Stimulated activated CD4-positive, alpha-beta T cell treated with anti-CD3 and anti-CD28 coated beads, Interleukin-15, amount 100 ng/mL, for 48 hours (primary cell): ENCODE measurements at places on chromosomes 16 and 17.

DNA sequence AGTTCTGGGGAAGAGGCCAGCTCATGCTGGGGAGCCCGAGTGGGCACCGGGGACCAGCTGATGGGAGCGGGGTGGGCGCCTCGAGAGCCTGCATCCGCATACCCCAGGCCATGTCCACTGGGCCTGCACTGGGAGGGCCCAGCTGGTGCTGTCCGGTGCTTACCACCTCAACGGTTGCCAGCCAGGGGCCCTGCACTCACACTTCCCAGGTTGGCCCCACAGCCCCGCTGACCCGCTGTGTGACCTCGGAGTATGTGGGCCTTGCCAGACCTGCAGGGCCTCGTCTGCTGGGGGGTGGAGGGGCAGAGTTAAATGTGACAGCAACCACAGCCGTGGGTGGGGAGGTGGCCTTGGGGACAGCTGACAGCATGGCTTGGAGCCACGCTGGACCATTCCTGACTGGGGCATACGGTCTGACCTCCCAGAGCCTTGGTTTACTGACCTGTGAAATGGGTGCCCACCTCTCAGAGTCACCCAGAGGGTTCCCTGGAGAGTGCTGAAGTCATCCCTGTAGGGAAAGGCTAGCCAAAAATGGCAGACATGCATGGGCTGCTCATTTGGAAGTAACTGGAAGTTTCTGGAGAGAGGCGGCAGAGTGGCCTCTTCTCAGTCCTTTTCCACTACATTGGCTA lies 5.4 kb upstream of the GAA start:
- no peak for DNase-seq

DNA sequence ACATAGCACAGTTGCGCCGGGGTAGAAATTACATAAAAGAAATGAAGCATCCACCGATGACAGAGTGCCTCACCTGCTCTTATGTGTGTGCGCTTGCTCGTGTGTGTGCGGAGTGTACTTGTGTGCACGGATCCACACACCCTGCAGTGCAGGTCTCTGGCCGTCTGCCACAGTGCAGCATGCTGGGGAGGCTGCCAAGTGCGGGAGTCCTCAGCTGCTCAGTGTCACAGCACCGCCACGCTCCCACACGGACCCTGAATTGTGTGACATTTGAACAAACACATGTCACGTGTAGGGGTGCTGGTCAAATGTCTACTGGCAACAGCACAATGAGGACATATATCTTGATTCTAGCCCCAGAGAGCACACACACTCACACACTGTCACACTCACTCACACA lies 243.0 kb upstream of the MYOCD start:
- no peak for DNase-seq

DNA sequence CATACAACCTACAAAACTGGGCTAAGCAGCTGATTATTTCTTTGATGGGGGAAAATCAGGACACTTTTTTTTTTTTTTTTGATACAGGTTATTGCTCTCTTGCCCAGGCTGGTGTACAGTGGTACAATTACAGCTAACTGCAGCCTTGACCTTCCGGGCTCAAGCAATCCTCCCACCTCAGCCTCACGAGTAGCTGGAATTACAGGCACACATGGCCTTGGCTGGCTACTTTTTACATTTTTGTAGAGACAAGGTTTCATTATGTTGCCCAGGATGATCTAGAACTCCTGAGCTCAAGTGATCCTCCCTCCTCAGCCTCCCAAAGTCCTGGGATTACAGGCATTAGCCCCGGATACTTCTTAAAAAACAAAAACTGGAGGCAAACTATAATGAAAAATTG lies 20.6 kb upstream of the TMEM97 start:
- DNase-seq: no peak

- DNase-seq: no peak
Observed at GRCh38 chr16:69490707-69491324, 66.4 kb downstream of the CYB5B start.

- no peak for DNase-seq
Observed at GRCh38 chr16:87507351-87508069, 14.7 kb upstream of the ZCCHC14 start.

GRCh38 chr17:38582069-38582468 lies 23.7 kb downstream of the SRCIN1 start:
- DNase-seq: no peak
